Progenitor cell of endocrine pancreas (in vitro differentiated cells): ENCODE measurements at places on chromosomes 4 and X.

GRCh38 chrX:68498044-68498507 is 775 bp upstream of the YIPF6 start:
- peaks cover 2% of the 10 kb centered on the region for H3K27me3 ChIP-seq
- H3K27ac ChIP-seq = peak overlapping the region; percentile 100
- peaks cover 5% of the 10 kb centered on the region for H3K4me1 ChIP-seq

DNA sequence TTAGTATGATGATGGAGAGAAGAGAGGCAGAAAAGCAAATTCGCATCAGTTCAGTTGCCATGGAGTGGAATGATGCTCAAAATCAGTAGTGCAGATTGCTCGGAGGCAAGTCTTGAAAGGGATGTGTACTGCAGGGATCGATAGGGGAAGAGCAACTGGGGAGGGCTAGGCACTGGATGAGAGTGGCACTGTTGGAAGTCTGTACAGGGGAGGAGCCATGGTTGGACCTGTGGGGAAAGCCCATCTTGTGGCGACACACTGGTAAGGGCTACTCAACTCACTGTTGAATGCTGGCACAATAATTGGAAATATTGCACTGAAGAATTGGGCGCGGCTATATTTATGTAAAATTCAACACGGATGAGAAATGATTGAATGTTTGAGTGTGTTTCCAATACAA is 1.2 kb downstream of the RAB9B start:
- peaks cover 36% of the 10 kb centered on the region for H3K27me3 ChIP-seq
- H3K4me3 ChIP-seq = peak overlapping the region; percentile 76
- H3K36me3 ChIP-seq = no peaks in the 10 kb centered on the region
- no peak for DNase-seq
- no peaks in the 10 kb centered on the region for H3K4me1 ChIP-seq
- no peak overlapping the region for H3K27ac ChIP-seq

GRCh38 chr4:23374259-23374658 is 515.6 kb downstream of the PPARGC1A start:
- H3K4me1 ChIP-seq = peaks cover 12% of the 10 kb centered on the region
- no peak for DNase-seq
- no peaks in the 10 kb centered on the region for H3K27me3 ChIP-seq
- H3K36me3 ChIP-seq = no peaks in the 10 kb centered on the region
- no peak overlapping the region for H3K4me3 ChIP-seq

DNA sequence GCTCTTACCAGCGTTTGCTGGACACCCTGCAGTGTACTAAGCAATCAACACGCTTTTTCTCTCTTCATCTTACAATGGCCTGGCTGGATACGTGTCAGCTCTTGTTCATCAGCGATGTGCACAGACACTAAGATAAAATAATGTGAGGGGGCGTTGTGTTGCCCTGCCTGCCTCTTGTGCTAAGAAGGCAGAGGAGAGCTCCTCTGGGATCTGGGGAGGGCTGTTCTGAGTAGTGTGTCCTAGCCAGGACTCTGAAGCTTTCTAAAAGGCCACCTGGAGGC is 49.7 kb downstream of the NELFA start:
- H3K36me3 ChIP-seq = peaks cover 35% of the 10 kb centered on the region
- no peaks in the 10 kb centered on the region for H3K27me3 ChIP-seq
- H3K4me3 ChIP-seq = no peak overlapping the region
- no peak overlapping the region for H3K27ac ChIP-seq

DNA sequence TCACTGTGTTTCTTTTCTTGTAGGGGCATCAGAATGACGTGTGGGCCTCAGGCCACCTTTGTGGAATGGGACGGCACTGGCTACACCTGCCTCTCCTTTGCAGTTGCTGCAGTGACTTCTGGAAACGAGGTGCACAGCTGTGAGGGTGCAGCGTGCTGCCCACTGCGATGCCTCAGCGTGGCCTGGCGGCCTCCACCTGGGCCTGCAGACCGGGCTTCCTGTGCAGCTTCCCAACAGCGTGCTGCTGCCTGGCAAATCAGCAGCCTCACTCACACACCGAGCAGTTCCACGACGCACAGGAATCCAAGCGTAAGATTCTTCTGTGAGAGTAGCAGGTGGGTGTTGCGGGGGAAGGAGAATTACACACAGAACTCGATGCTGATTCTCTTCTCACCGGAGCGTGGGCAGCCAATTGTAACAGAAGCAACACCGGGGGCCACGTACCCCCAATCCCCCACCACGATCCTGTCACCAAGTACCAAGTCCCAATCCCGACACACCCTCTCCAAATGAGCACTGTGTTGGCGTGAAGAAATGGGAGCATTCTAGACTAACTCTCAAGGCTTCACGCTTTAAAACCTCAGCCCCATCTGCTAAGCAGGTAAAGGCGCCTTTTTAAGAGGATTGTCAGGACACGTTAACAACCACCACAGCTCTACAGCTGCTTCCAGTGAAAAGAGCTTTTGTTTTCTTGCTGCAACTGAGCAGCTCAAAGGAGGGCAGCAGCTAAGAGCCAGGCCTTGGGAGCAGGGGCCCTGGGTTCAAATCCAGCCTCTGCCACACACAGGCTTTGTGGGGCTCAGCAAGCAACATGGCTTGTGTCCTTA is 16.9 kb downstream of the WDR1 start:
- no peaks in the 10 kb centered on the region for H3K27me3 ChIP-seq
- H3K4me3 ChIP-seq = no peak overlapping the region
- H3K4me1 ChIP-seq = peaks cover 1% of the 10 kb centered on the region
- peaks cover 7% of the 10 kb centered on the region for H3K36me3 ChIP-seq
